ENCODE measurements at places on chromosomes 7 and 10.

GRCh38 chr10:97852277-97852676 is 2.6 kb downstream of the GOLGA7B start:
- DNase-seq, result no peak

DNA sequence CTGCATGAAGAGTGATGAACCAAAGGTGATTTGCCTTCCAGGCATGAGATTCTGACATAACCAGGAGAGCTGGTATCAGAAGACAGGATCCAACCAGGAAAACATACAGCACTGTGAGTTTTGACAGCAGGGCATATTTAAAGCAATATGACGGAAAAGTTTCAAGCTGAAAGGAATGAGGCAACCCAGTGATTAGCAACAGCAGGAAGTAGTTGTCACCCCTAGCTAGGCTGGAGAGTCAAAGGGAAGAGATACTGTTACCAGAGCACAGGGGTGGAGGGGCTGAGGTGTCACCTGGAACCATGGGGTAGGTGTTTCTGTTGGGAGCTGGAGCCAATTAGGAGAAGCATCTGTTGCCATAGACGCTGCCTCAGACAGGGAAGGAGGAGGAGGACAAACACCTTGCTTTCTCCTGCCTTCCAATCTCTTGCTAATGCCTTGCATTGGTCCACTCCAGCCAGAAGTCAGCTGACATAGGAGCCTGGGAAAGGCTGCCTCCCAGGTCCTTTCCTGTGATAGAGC is 125.4 kb upstream of the SORCS3 start:
- DNase-seq, result no peak

DNA sequence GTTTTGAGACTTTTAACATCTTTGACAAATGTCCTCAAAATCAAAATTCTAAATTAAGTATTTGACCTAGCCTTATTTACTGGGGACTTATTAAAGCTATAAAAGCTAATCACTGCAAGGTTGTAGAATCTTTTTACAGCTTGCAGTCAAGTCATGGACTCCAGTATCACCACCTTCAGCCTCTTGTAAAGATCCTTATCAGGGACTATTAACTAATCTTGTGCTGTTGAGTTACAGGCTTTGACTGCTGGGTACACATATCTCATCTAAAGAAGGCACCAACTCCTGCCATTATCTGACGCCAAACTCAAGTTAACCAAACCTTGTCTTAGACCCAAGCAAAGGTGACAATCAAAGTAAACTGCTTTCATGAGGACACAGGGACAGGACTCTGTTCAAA is 621.0 kb upstream of the IGFBP3 start:
- DNase-seq, result no peak

- no peak for DNase-seq
Observed at GRCh38 chr10:75451831-75452230, 20.4 kb downstream of the LRMDA start.

- no peak for DNase-seq
Observed at GRCh38 chr10:56623064-56623463, 262.0 kb upstream of the ZWINT start.

- no peak for DNase-seq
Observed at GRCh38 chr7:70405241-70405640, 726.7 kb upstream of the GALNT17 start.

All from NCI-H2029 treated with DMSO at 0.1 percent for 48 hours (cell line).